NCI-H1105 (cell line): ENCODE measurements at places on chromosomes 1 and 21.

DNA sequence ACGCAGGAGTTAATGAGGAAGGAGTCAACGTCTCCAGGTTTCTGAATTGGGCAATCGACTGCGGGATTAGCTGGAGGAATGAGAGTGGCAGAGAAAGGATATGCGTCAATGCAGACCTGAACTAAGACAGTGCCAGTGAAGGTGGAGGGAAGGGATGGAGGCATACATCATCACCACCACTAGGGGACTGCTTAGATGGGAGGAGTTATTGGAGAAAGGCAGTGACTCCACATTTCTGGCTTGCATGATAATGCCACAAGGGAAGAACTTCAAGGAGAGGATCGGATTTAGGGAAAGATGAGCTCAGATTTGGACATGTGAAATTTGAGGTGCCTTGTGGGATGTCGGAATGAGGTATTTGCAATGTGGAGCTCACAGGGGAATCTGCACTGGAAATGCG is 17.5 kb downstream of the VASH2 start:
- DNase-seq: no peak

- no peak for DNase-seq
Measured at GRCh38 chr1:35768350-35769187, 1.2 kb downstream of the CLSPN start.

DNA sequence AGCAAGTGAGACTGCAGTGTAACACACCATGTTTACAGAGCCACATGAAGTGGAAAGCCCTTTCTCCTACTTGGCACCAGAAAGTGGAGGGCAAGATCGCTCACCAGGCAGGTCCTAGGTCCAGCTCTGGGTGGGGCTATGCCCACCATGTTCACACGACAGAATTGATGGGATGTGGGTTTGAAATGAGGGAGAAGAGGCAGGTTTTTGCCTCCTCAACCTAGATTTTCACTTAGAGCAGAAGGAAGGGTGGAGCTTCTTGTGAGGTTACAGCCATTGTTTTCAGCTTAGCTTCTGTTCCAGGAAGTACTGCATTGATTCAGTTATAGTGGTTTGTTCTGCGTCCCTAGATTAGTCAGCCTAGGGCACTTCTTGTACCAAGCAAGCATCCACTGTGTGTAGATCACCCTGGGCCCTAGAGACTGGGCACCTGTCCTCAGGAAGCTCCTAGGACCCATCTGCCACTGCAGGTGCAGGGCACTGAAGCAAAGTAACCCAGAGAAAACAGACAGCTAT is 2.3 kb downstream of the CD53 start:
- no peak for DNase-seq

DNA sequence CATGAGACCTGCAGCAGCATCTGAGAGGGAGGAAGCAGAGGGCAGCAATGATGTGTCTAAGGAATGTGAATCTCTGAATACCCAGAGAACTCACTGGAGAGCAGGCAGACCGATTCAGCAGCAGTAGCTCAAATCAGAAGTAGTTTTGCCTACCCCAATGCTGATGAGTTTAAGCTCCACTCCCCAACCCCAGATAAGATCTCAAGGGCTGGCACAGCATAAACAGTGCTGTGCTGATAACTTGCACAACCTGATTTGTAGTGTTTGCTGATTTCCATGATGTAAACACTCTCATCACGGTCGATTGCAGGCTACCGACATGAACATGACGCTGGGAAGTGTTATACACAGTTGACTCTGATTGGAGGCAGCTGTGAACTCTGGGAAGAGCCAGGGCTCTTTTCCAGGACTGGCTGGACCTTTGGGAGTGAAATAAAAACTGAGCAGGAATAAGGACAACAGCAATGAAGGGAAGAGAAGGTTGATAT is 11.2 kb upstream of the HMGCS2 start:
- DNase-seq: peak; percentile 78

GRCh38 chr1:60133000-60133673 is 59.6 kb upstream of the C1orf87 start:
- no peak for DNase-seq

GRCh38 chr1:93715529-93716126 is 34.0 kb upstream of the BCAR3 start:
- DNase-seq: peak; percentile 12

DNA sequence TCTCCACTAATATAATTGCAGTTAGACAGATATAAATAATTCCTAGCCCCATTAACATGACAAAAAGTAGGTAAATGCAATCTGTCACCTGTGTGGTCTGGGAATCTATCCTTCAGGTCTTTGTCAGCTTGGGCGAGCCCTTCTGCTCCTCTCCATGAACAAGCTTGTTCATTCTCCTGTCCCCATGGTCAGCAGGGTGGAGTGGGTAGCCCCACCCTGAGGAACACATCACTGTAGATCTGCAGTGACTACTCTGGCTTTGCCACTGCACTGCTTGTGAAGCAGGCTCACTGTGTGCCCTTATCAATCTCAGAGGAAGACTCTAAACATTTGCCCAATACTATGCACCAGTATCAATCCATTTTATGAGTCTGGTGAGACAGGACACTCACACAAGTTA is 279.0 kb downstream of the MATN1 start:
- DNase-seq: no peak

- DNase-seq: peak; percentile 92
Measured at GRCh38 chr1:46517010-46517600, 27.5 kb downstream of the DMBX1 start.

DNA sequence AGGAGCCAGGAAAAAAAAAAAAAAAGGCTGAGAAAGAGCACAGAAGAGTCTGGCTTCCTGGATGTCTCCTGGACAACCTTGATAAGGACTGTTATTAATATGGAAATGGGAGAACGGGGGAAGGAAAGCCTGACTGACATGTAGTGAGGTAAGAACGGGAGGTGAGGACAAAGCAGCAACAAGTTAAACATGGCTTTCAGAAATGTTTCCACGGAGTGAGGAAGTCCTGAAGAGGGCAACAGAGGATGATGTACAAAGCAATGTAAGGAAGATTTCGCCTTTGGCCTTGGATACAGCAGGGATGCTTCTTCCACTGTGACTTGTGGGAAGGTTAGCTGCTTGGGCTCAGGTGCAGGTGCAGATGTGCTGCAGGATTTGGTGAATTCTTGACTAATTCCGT is 11.9 kb upstream of the NIBAN1 start:
- no peak for DNase-seq

DNA sequence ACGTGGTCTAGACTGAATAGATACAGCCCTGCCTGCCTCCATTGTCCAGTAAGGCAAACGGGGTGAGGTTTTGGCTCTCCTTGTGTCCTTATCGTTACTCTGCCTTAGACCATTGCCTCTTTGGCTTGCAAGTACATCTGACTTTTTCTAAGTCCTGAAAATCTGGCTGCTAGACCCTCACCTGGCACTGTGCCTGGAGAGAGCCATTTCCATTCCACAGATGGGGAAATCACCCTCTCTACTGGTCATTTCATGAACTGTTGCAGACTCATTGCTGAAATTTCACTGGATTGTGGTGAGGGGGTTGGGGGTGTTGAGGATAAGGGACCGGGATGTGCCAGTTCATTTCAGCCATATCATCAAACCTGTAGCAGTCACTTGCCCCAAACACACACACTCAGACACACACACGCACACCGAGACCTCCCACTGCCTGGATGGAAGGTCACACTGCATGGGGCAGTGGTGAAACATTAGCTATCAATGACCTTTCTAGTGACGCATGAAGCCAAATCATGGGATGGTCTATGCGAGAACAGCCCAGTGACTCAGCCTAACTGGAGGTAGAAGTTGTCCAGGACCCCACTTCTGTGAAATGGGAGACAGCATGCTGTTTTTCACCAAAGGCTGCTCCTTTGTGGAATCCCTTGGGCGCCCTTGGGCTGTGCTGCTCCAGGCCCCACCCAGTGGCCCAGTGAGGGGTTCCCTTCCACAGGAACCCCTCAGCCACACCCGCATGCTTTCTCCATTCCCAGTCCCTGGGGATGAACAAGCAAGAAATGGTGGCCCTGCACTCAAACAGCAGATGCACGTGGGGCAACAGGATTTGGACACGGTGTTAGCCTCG is 34.9 kb upstream of the VASH2 start:
- peak; percentile 48 for DNase-seq

GRCh38 chr1:58997060-58997411 is 213.2 kb upstream of the JUN start:
- DNase-seq: no peak

GRCh38 chr1:200291106-200291505 is 118.7 kb downstream of the ZNF281 start:
- DNase-seq: no peak

- DNase-seq: no peak
Measured at GRCh38 chr1:112509005-112509659, 367 bp downstream of the WNT2B start.

GRCh38 chr1:204649721-204650521 is 35.6 kb downstream of the LRRN2 start:
- peak; percentile 98 for DNase-seq

DNA sequence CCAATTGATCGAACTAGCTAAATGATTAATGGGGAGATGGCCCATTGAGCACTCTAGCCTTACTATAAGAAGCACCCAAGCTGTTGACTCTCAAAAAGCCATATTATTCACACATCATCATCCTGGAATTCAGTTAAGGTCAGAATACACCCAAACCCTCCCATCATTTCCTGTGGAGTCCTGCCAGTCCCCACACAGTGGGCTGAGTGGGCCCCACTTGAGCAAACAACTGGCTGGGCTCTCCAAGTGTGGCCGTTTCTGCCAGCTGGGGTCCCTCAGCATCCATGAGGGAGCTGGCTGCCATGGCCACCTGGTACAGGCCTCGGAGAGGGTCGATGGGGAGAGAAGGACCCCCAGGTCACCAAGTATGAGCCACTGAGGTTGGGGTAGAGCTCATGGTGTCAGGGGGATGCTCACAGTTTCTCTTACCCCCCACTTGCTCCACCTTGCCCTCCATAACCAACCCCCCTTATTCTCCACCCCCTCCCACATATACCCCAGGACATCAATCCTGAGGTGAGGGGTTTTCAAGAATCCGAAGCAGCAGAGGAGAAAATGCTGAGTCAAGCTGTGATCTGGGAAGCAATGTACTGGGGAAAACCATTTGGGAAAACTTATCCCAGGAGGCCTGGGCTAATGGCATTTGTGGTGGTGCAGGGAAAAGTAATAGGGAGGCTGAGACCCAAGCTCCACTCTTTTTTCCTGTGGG is 60.3 kb downstream of the UBE2T start:
- no peak for DNase-seq

GRCh38 chr1:54850737-54851136 is 36.3 kb downstream of the DHCR24 start:
- no peak for DNase-seq

DNA sequence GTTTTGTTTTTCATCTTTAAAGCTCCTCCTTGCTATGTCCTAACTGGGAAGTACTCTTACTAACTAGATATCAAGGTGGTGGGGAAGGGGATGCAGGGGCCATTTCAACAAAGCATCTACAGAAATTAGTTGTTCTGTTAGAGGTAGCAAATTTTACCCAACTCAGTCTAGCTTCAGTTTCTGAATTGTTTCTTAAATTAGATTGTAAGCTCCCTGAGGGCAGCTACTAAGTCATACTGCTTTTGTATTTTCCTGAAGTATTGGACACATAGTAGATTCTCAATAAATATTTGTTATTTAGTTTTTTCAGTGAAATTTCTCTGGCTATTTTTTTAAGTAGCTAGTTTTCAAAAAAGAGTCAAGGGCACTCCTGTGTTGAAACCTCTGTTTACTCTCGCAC is 1.8 kb downstream of the UBAP2L start:
- DNase-seq: no peak

- DNase-seq: no peak
Measured at GRCh38 chr1:239816081-239816782, 275.5 kb upstream of the FMN2 start.

DNA sequence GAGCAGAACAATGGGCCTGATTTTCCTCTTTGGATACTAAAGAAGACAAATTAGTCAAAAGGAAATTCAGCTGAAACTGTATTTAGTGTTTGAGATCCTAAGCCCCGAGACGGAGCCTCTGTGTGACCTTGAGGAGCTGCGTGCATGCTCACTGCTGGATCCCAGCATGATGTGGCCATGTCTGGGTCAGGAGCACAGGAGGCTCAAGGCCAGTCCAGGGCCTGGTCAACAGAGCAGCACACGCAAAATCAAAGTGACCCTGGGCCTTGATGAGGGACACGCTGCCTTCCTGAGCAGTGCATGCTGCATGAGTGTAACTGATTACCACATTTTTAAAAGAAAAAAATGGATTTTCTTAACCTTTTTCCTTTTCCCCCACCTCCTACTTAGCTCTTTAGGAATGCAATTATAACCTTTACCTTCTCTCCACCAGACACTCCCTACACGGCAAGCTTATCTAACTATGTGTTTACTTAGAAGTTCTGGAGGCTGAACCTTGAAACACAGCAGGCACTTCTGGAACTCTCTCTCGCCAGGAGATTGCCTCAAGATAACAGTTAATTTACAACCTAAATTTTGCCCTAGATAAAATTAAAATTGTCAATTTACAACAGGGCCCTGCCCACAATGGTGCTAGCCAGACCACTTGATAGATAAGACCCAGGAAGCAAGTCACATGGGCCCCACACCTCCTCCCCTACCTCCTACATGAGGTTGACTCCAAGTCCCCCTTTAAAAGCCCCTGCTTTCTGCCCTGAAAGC is 144.6 kb downstream of the LRIG2 start:
- DNase-seq: no peak

DNA sequence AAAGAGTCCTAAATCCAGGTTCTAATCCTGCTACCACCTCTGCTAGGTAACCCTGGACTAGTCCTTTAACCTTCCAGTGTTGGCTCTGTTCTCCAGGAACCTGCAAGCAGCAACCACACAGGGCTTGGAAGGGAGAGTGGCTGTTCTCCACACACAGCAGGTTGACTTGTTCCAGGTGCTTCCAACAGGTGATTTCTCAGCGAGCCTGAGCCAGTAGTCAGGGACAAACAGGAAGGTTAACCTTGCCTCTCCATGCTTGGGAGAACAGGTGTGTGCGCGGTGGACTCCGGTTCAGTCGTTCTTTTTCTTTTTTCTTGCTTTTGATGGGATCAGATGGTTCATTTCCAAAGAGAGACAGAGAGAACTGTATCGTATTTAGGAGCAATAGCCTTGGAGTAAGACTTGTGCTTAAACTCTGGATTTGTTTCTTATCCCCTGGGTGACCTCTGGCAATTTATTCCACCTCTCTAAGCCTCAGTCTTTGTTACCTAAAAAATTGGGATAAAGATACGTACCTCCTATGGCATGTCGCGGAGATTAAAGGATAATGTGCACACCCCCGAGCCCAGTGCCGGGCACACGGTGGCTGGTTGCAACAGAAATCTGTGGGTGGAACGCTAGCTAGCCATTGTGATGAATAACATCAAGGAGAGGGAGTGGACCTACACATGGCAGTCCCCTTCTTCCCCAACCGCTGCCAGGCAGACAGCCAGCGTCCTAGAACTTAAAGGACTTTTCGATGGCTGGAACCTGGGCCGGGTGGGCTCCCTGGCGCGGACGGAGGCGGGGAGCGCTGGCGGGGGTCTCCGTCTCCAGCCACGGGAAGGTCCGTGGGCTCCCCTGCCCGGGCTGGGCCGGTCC is 583 bp upstream of the CACHD1 start:
- peak; percentile 4 for DNase-seq

GRCh38 chr1:157025856-157026255 is 19.7 kb downstream of the ARHGEF11 start:
- no peak for DNase-seq

DNA sequence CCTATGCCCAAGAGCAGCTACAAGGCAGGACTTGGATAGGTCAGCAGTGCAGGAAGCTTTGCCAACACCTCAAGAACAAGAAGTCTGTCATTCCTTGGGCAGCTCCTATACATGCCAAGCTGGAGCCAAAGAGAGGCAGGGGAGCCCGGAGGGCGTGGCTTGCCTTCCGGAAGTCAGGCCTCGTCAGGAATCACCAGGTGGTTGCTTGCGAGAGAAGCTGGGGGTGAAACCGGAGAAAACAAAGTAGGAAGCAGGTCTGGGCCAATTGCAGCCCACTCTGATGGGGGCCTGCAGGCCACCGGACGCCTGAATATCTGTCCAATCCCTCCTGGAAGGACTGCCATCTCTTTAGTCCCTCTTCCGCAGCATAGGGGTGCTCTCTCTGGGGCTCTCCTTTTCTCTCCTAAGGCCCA is 794 bp upstream of the FAM76A start:
- DNase-seq: peak; percentile 80
